ENCODE measurements at places on chromosomes 11 and 22. TPM values are rescaled to one million over a fixed set of nuclear protein-coding genes. Genes with fewer than 3 reads are reported as not detected.

DNA sequence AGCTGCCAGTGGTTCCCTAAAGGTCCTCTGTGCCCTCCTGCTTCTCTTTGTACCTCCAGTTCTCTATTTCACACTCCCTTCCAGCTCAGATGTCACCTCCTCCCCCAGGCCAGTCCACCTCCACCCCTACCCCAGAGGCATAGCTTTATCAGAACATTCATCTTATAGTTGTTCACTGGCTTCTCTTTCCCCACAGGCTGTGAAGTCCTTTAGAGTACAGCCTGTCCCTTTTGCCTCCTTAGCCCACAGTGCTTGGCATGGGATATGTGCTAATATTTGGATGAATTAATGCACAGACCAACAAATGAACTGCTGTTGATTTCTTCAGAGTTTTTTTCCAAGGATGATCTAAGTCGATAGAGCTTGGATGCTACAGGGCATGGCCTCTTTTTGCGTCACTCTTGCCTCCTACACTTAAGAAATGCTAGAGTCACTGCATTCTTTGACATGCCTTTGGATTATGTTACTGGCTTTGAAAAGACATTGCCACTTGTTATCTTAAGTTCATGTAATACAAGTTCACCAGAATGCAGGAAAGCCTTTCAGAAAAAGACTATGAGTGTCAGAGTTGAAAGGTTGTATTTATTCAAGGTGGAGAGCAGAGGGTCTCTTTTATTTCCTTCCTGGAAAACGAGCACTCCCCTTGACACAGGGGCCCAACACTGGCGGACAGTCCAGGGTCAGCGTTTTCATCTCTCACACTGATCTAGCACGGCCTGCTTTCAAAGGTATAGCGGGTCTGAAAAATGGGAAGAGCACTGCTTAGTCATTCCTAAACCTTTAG is 75.7 kb downstream of the PISD start:
- no peak for DNase-seq
- H3K4me1 ChIP-seq = no peaks in the 10 kb centered on the region
- H3K4me3 ChIP-seq = no peak overlapping the region
- H3K36me3 ChIP-seq = peaks cover 23% of the 10 kb centered on the region
- no peaks in the 10 kb centered on the region for H3K27me3 ChIP-seq
- no peak overlapping the region for H3K27ac ChIP-seq

GRCh38 chr11:76764941-76765665 is 18.1 kb upstream of the TSKU start:
- peaks cover 62% of the 10 kb centered on the region for H3K4me1 ChIP-seq
- no peak overlapping the region for H3K4me3 ChIP-seq
- no peaks in the 10 kb centered on the region for H3K36me3 ChIP-seq
- DNase-seq = no peak

- peaks cover 53% of the 10 kb centered on the region for H3K36me3 ChIP-seq
- no peak for DNase-seq
- no peak overlapping the region for H3K4me3 ChIP-seq
- no peak overlapping the region for H3K27ac ChIP-seq
- no peaks in the 10 kb centered on the region for H3K4me1 ChIP-seq
- H3K27me3 ChIP-seq = no peaks in the 10 kb centered on the region
These were observed 8.7 kb downstream of the NADSYN1 start for GRCh38 chr11:71461696-71462095.

- no peak overlapping the region for H3K27ac ChIP-seq
- peak; percentile 93 for DNase-seq
- no peaks in the 10 kb centered on the region for H3K36me3 ChIP-seq
These were observed 4.4 kb upstream of the FBXO3 start for GRCh38 chr11:33778675-33779074.

IL18BP gene
- polyA plus RNA-seq = 7.2 TPM

TBX1 gene
- polyA plus RNA-seq = 50.3 TPM

OR56A1 gene
- polyA plus RNA-seq = not detected

KLHL22 gene
- polyA plus RNA-seq = 38.3 TPM
